ENCODE measurements at places on chromosomes 2 and 18. TPM values are rescaled to one million over a fixed set of nuclear protein-coding genes. Genes with fewer than 3 reads are reported as not detected.

DNA sequence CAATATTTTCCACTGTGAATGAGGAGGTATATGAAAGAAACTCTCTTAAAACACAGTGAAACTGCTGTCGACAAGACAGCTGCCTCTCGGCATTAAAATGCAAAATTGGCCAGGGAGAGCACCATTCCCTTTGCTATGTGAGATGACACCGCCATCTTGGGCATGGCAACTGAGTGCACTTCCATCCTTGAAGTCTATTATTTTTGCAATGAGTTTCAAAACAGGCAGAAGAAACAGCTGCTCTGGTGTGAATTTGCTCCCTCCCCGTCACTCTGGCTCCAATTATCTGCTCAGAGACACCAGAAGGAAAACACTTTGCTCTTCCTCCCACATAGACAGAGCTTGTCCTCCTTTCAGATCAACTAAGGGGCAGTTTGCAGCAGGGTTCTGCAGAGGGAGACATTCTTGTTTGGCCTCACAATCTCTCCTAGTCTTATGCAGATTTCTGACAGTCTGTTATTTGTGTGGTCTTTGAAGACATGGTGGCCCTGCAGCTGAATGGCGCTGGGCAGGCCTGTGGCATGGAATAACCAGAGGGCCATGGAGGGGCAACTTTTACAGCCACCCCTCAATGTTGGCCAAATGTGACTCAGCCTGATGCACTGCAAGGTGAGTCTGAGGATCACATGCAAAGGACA, 48.6 kb upstream of the SEC11C start:
- no peak for DNase-seq

RESP18 gene
- total RNA-seq: not detected

DNA sequence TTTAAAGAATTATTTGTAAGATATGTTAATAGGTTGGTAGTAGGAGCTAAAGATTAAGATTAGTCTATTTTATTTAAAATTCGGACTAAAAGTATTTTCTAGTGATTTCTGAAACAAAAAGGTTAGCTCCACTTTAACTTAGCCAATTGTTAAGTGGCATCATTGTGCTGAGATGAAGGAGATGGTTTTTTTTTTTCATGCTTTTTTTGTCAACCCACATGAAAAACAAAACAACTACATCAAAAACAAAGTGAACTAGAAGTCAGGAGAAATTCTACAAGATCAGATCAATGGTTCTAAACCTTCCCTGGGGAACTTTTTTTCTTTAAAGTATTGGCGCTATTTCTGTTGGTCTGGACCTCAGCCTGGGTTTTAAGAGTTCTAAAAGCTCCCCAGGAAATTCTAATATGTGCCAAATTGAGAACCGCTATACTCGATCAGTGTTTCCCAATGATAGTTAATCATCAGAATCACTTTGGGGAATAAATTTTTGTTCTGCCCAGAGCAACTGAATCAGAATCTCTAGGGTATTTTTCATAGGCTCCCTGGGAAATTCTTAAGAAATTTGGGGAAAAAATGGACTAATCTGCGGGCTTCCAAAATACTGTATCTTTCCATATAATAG, 2.3 kb downstream of the ZC3H6 start:
- no peak for DNase-seq

DNA sequence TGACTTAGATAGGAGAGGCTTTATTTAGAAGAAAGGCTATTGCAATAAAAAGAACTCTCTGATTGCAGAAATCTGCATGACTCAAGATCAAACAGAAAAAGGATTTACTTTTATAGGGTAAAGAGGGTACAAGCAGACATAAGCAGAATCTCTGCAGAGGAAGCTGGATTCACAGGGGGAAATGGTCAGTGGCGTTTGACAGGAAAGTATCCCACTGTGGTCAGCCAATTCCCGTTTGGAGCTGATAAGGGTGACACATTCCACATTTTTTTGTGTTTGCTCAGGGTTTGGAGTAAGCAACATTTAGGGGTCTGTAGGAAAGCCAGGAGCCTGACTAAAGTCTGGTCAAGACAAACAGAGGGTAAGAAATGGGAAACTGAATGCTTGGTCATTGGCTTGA, 23.9 kb upstream of the SCYGR5 start:
- peak; percentile 71 for DNase-seq

- DNase-seq: peak; percentile 87
These were observed 91.5 kb downstream of the MREG start for GRCh38 chr2:215921895-215922294.

- no peak for DNase-seq
These were observed 12.1 kb downstream of the HOXD3 start for GRCh38 chr2:176169181-176169580.

RAPGEF4 gene
- 0.62 TPM for total RNA-seq

GRCh38 chr2:233233618-233234230, 17.7 kb upstream of the ATG16L1 start:
- DNase-seq: no peak

GRCh38 chr2:12419803-12420202, 296.9 kb upstream of the TRIB2 start:
- DNase-seq: no peak

KLHL41 gene
- not detected for total RNA-seq

GRCh38 chr2:43343573-43344304, 117.3 kb upstream of the ZFP36L2 start:
- DNase-seq: peak; percentile 94

DNA sequence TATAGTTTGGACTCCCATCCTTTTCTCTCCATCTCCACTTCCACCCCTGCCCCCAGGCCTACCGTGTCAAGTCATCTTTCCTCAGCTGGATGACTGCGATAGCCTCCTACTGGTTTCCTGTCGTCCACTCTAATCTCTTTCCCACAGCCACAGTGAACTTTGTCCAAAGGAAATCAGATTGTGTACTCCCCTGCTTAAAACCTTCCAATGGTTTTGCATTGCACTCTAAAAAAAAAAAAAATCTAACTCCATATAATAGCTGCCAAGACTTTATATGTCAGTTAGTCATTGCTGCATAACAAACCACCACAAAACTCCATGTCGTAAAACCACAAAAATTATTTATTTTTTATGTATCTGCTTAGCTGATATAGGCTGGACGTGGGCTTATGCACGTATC, 160.2 kb upstream of the CCDC68 start:
- DNase-seq: peak; percentile 67

GRCh38 chr2:23021311-23022120, 363.5 kb upstream of the KLHL29 start:
- no peak for DNase-seq

CRYGD gene
- not detected for total RNA-seq

- DNase-seq: peak; percentile 36
These were observed 264.2 kb downstream of the SS18 start for GRCh38 chr18:25825979-25826776.

SCN1A gene
- not detected for total RNA-seq

DNA sequence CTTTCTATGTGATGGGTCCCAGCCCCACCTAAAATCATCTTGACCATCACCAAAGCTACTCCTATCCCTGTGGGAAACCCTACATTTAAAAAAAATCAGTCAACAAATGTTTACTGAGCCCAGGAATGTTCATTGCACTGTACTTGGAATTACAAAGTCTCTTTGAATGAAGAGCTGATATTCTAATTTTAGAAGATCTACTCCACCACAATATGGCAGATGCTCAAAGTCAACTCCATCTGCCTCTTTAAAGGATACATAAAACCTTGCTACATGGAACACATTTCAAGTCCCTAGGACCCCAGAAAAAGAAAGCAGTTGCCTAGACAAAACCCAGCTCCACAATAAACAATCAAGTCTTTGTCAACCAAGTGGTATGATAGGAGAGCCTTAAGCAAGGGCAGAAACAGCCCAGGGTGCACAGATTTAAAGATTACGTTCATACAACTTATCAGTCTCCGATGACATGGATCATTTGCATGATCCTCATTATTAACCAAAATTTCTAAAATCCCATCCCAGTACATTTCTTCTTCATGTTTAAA, 234.3 kb upstream of the ACVR2A start:
- DNase-seq: no peak

GRCh38 chr18:59631583-59632181, 65.5 kb downstream of the CCBE1 start:
- DNase-seq: no peak

STARD6 gene
- not detected for total RNA-seq

GRCh38 chr2:113206251-113206650, 32.5 kb downstream of the PSD4 start:
- no peak for DNase-seq

DNA sequence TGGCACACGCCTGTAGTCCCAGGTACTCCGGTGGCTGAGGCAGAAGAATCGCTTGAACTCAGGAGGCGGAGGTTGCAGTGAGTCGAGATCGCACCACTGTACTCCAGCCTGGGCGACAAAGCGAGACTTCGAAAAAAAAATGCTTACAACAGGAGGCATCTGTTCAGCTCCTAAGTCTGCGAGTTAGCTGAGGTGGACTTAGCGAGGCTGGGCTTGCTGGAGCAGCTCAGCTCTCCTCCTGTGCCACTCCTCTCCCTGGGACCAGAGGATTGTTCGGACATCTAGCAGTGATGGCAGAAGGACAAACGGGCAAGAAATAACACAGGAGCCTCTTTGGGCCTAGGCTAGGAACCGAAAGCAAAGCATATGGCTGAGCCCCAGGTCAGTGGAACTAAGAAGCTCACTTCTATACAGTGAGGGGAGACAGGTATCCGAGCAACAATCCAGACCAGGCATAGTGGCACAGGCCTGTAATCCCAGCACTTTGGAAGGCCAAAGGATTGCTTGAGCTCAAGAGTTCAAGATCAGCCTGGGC, 260.1 kb downstream of the GLI2 start:
- DNase-seq: no peak

GRCh38 chr2:219350710-219351221, 18.2 kb upstream of the RESP18 start:
- DNase-seq: peak; percentile 47

GRCh38 chr2:143623909-143624260, 494.7 kb downstream of the ARHGAP15 start:
- DNase-seq: no peak

LAMA3 gene
- total RNA-seq: 0.50 TPM

GRCh38 chr2:170696948-170697347, 18.2 kb upstream of the SP5 start:
- DNase-seq: no peak

GRCh38 chr2:106582148-106583143, 95.3 kb downstream of the CD8B2 start:
- peak; percentile 47 for DNase-seq

DNAJC5G gene
- not detected for total RNA-seq

DNA sequence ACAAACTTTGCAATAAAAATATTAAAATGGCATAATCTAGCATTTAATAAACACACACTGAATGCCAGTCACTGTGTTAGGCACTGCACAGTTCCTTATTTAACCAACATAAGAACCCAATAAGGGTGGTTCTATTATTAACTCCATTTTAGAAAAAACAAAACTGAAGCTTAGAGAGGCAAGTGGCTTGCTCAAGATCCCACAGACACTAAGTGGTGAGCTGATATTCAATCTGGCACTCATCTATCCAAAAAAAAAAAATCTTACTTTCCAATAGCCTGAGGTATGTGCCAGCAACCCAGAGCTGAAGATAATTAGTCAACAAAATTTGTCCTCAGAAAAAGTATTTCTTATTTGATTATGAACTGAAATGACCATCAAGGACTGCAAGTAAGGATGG, 799 bp downstream of the CYTIP start:
- DNase-seq: no peak

DNA sequence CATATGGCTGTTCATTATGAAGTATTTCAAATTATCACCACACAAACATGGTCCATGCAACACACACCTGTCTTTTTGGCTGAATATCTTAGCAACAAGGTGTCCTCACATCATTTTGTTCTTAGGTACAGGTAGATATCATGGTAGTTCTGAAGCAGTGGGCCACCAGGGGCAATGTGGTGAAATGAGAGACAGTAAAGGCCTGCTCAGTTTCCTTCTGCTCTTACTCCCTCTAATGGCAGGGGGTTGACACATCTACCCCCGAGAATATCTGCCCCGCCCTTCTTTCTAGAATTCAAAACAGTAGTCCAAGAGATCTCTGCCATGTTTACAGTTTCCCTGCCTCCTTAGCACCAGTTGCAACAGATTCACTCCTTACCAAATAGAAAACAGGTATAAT, 147.0 kb upstream of the KLHL14 start:
- DNase-seq: peak; percentile 22

- DNase-seq: no peak
These were observed 11.9 kb downstream of the ANXA4 start for GRCh38 chr2:69753659-69754363.

- peak; percentile 73 for DNase-seq
These were observed 20.3 kb upstream of the DNMT3A start for GRCh38 chr2:25362049-25362433.

GRCh38 chr2:131641414-131642206, 113.9 kb downstream of the CCDC74A start:
- DNase-seq: peak; percentile 60

AKAIN1 gene
- total RNA-seq: not detected

- DNase-seq: peak; percentile 94
These were observed 14.1 kb upstream of the MEX3C start for GRCh38 chr18:51211552-51211951.

DNA sequence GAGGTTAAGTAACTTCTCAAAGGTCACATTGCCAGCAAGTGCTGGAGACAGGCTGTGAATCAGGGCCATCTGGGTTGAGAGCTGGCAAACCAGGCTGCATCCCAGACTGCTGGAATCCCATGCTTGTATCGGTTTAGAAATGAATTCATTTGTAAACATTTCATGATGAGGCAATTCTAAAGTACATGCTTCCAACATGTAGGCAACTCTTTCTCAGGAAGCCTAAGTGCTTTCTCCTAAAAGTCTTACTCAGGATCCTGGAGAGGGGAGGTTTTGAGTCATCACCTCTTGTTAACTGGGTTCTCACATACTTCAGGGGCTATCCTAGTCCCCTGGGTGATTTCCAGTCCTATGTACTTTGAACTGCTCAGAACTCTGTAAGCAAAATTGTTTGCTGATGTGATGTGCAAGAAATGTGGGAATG, 416.5 kb downstream of the MEIS1 start:
- DNase-seq: peak; percentile 91

SCTR gene
- total RNA-seq: not detected

ETAA1 gene
- 8.6 TPM for total RNA-seq

- DNase-seq: peak; percentile 86
These were observed 24.3 kb downstream of the CRIM1 start for GRCh38 chr2:36379710-36380448.

IL36RN gene
- total RNA-seq: 0.14 TPM

GRCh38 chr18:36533446-36534153, 236.1 kb downstream of the FHOD3 start:
- no peak for DNase-seq

- DNase-seq: no peak
These were observed 6.6 kb downstream of the NTSR2 start for GRCh38 chr2:11663427-11663826.

SLC1A4 gene
- total RNA-seq: 48.9 TPM

LRRTM1 gene
- not detected for total RNA-seq

GRCh38 chr2:64067326-64067725, 48.1 kb upstream of the VPS54 start:
- no peak for DNase-seq

- no peak for DNase-seq
These were observed 178.8 kb downstream of the MC4R start for GRCh38 chr18:60193780-60194179.

DNA sequence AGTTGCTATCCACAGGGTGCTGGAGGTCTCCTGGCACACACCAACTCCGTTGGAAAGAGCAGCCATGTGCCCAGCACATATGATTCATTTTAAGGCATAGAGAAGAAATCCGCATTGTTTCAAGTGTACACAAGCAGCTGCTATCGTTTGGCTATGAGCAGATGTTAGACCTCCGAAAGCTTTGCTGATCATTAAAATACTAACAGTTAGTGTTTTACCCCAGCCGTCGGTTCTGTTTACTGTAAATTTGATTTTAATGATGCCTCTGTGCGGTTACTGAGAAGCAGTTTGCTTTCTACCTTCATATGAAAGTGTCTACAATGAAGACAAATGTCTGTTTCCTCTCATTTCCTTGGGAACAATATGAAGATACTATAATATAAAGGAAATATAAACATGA, 154.9 kb downstream of the PTGR3 start:
- DNase-seq: no peak

Data from astrocyte (in vitro differentiated cells and primary cell).